ENCODE measurements at places on chromosomes 12 and 14.

- H3K4me1 ChIP-seq, result no peaks in the 10 kb centered on the region
- H3K4me3 ChIP-seq, result no peak overlapping the region
- H3K36me3 ChIP-seq, result no peaks in the 10 kb centered on the region
- H3K27ac ChIP-seq, result no peak overlapping the region
- DNase-seq, result no peak
- H3K27me3 ChIP-seq, result no peaks in the 10 kb centered on the region
Measured at GRCh38 chr12:46763230-46763629, 62.6 kb downstream of the SLC38A4 start.

- no peaks in the 10 kb centered on the region for H3K36me3 ChIP-seq
- no peaks in the 10 kb centered on the region for H3K4me1 ChIP-seq
- H3K4me3 ChIP-seq, result no peak overlapping the region
Measured at GRCh38 chr12:48291511-48291910, 59.2 kb downstream of the ZNF641 start.

DNA sequence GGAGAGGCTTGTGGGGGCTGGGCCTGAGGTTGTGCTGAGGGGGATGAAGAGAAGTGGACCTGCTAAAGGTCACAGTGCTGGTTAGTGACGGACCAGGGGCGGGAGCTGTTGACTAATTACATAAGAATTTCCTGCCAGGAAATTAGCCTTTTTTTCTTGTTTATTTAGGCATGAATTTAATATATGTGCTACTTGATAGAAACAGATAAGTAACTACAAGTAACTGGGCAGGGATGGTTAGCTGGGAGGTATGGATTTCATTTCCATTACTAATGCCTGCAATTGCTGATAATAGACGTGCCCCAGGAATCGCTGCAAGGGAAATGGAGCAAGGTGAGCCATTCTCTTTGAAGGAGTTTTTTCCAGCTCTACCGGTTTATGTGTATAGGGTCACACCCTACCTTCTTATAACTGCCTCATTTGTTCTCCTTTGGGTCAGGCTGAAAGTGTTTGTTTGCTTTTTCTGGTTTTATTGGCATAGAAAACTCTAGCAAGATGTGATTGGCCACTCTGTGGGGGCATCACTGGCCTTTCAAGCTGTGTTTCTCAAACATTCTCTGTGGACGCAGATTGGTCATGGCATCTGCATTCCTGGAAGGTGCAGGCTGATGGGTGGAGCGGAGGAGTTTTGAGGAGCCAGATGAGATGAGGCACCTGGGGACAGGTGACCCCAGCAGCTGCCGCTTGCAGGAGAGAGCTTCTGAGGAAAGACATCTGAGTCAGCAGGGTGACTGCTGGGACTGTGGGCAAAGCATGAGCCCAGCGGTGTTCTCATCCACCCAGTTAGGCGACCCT, 19.0 kb upstream of the GPRC5A start:
- peaks cover 5% of the 10 kb centered on the region for H3K4me1 ChIP-seq
- no peak overlapping the region for H3K27ac ChIP-seq
- DNase-seq, result no peak
- H3K36me3 ChIP-seq, result no peaks in the 10 kb centered on the region
- no peaks in the 10 kb centered on the region for H3K27me3 ChIP-seq

GRCh38 chr12:75205558-75205957, 4.1 kb downstream of the KCNC2 start:
- H3K27me3 ChIP-seq, result peaks cover 18% of the 10 kb centered on the region
- peaks cover 7% of the 10 kb centered on the region for H3K4me1 ChIP-seq
- H3K4me3 ChIP-seq, result no peak overlapping the region
- DNase-seq, result no peak
- no peak overlapping the region for H3K27ac ChIP-seq
- no peaks in the 10 kb centered on the region for H3K36me3 ChIP-seq

DNA sequence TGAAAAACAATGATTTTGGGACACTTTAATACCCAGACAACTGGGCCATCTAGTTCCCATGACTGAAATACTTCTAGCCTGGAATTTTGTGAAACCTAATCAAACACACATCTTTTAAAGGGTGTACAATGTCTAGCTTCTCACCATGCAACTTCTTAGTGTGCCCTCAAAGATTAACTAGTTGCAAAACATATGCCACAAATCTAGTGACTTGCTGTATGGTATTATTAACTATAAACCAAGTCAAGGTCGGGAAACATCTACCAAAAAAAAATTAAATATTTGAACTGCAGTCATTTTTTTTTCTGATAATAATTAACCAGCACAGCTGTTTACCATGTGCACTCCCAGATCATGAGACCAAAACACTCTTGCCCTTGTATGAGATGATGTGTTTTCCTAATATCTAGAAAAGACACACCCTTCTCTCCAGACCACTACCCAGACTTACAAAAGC, 171.8 kb upstream of the FOXN3 start:
- H3K27ac ChIP-seq, result no peak overlapping the region
- H3K4me3 ChIP-seq, result no peak overlapping the region
- H3K36me3 ChIP-seq, result peaks cover 4% of the 10 kb centered on the region
- peak; percentile 40 for DNase-seq

Measured in common myeloid progenitor, CD34-positive (primary cell).